ENCODE measurements at places on chromosomes 12 and 14.

DNA sequence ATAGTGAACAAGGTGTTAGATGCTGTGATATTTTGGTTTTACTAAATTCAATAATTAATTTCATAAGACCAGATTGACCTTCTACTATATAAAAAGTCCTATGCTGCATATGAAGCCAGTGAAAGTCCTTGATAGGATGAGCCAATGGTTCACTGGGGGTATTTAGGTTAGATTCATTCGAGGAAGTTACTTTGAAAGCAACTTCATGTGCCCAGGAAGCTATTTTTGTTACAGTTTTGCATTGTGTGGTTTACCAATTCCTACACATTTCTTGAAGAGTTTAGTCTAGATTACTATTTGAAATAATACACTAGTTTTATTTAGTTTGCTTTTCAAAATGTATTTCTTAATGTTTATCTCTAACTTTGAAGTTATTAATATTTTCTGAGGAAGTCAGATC is 58.5 kb upstream of the RMST start:
- no peak for DNase-seq

DNA sequence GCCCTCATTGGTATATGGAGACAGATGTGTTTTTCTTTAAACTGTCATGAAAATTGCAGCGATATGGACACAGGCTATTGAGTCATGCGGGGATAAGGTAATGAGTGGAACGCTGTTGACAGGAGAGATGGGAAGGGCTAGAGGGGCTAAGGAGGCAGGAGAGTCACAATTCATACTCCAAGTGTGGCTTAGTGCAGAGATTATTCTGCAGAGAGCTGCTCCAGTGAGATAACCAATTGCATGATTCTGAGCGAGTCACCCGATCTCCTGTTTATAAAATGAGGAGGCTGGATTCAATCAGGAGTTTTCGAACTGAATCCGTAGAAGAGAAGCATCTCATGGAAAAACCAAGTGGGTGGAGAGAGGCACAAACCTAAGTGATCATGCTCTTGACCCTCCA is 106.4 kb upstream of the PLEKHG7 start:
- DNase-seq, result no peak

- no peak for DNase-seq
Measured at GRCh38 chr14:104220215-104221070, 82.1 kb downstream of the KIF26A start.

DNA sequence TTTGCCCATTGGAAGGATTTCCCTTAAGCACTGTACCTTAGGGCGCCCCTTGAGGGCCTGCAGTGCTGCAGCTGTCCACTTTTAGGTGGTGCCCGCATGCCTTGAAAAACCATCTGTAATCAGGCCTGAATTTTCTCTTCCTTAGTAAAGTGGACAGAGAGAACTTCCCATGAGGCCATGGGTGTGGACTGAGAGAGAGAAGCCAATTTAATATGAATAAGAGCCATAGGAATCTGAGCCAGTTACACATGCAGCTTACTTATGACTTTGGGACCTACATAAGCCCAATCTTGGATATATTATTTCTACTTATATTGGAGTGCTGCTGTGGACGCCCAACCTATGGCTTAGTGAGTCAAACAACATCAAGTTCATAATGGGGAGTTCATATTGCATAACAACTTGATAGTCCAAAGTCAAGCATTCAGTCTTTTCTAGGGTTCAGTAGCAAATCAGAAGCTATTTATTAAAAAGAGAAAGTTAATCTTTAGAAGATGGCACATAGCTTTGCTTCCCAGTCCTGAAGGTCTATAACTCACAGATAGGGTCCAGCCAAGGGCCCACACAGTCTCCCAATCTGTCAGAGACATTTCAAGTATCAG is 11.1 kb upstream of the ETV6 start:
- DNase-seq, result no peak

- no peak for DNase-seq
Measured at GRCh38 chr14:95237958-95238340, 80.6 kb upstream of the DICER1 start.

DNA sequence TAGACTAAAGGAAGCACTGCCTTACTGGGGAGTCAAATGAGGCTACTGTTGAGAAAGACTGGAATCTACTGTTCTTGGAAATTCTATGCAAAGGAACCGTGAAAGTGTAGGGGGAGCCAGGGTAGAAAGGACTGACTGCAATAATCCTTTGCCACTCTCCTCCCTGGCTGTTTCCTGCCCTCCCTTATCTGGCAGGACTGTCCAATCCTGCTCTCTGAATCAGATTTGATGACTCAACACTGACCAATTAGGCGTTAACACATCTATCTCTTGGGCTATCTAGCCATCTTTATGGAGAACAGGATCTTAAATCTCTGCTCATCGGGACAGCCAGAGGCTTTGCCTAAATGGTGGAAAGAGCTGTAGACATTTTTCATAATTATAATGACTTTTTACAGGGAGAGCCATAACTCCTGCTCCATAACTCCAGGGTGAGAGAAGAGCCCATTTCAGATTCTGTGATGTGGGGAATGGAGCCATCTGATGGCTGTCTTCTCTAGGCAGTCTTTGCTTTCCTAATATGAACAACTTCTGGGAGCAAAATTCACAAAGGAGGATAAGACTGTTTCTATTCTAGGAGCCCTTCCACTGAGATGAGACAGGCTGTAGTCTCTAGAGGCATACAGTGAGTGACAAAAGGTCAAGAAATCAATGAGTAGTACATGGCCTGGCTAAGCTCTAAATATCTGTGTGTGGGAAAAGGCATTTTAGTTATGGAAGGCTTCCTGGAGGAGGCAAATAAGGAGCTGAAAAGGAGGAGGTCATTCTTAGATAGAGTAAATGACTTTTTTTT is 68.9 kb upstream of the CISTR start:
- DNase-seq, result peak; percentile 12

- no peak for DNase-seq
Measured at GRCh38 chr12:54134850-54135249, 53.9 kb downstream of the SMUG1 start.

GRCh38 chr12:89923091-89923490 is 214.5 kb upstream of the ATP2B1 start:
- peak; percentile 21 for DNase-seq

GRCh38 chr14:89245802-89246201 is 171.2 kb downstream of the FOXN3 start:
- no peak for DNase-seq

DNA sequence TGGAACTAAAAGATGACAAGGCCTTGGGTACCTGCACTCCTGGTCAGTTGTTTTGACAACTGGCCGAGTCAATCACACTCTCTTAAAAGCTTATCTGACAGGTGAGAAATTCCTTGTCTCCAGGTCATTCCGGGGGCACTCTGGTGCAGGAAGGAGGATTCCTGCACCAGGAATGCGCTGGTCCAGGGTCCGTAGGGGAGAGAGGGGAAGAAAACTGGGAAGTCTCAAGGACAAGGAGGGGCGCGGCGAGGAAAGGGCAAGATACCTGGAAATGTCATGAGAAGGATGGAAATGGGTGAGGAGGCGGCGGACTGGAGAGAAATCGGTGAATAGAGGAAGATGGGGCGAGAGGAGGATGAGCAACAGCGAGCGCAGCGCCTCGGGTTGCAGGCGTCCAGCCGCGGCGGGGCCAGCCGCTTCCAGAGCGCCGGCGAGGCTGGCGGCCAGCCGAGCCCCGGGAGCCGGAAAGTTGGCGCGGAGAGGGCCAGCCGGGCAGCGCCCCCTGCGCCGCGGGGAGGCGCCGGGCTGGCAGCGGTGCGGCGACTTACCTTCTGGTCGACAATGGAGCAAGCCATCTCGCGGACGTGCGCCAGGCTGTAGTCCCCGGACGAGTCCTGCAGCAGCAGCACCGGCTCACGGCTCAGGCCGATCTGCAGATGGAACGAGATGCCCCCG is 809 bp downstream of the PRKD1 start:
- peak; percentile 52 for DNase-seq

GRCh38 chr14:50099335-50099734 is 17.0 kb downstream of the VCPKMT start:
- no peak for DNase-seq

DNA sequence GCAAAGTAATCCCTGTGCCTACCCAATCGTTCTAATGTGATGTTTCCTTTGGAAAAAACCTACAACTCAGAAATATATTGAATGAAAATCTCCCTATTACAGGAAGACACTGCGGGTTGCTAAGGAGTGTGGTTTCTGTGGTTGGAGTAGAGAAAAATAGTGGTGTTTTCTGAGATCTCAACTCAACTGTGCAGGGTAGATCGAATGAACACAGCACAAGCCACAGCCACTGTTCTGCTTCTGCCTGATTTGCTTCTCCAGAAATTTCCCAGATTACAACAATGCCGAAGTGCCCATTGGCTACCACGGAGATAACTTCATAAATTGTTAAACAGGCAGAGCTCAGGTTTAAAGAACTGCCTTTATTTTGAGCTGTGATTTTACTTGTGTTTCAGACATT is 480.4 kb downstream of the DIO2 start:
- no peak for DNase-seq

DNA sequence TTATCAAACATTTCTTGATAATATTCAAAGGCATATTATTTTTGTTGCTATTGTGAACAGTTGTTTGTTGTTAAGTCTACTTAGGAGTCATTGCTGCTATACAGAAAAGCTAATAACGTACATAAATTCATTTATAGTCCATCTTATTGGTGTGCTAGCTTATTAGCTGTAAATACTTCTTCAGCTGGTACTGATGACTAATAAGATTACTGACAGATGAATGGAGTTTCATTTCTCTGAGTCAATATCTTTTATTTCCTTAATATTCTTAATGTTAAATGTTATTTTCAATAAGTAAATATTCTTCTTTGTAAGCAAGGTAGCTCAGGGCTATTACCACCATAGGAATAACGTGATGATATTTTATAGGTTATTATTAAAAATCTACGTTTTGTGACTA is 139.4 kb upstream of the SLCO1C1 start:
- DNase-seq, result no peak

DNA sequence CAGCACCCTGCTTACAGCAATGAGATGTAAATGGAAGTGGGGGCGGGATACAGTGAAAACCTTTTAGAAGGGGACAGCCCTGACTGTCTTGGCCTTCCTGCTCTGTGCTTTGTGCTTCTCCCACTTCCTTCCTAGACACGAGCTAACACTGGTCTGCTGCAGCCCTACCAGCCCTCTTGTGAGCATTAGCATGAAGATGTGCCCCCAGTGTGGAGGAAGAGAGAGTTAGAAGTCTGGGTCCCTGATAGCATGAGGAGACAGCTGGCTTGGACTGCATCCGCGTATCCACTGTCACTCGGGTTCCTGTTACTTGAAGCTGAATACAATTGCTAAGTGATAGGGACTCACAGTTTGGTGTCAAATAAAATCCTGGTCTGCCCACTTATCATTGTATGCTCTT is 248.1 kb upstream of the SOX5 start:
- DNase-seq, result no peak

DNA sequence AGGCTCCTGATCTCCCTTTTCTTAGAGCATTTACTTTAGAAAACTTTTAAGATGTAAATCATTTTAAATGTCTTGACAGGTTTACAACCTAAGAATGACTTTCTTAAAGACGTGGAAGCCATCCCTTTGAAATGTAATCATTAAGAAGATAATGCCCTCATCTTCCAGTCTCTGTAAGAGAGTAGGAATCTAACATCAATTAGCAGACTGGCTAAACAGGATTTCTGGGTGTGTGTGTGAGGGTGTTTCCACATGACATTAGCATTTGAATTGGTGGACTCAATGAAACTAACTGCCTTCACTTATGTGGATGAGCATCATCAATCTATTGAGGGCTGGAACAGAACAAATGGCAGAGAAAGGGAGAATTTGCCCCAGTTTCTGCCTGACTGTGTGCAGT is 329.5 kb downstream of the RPL10L start:
- no peak for DNase-seq

- no peak for DNase-seq
Measured at GRCh38 chr12:4763549-4763948, 43.3 kb downstream of the GALNT8 start.

GRCh38 chr12:59803735-59804134 is 207.9 kb downstream of the SLC16A7 start:
- peak; percentile 25 for DNase-seq

DNA sequence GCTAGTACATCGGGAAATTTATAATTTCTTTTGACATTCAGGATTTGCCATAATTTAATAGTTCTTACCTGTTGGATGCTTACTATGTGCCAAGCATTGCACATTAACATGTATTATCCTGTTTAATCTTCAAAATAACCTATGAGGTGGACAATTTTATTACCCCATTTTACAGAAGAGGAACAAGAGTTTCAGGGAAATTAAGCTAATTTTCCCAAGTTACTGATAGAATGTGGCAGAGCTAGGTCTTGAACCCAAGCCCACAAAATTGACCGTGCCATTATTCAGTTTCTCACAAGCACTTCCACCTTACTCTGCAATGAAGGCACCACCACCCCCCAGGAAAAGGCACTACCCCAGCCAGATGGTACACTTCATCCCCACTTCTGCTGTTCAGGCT is 161.1 kb upstream of the PLEKHG7 start:
- no peak for DNase-seq

DNA sequence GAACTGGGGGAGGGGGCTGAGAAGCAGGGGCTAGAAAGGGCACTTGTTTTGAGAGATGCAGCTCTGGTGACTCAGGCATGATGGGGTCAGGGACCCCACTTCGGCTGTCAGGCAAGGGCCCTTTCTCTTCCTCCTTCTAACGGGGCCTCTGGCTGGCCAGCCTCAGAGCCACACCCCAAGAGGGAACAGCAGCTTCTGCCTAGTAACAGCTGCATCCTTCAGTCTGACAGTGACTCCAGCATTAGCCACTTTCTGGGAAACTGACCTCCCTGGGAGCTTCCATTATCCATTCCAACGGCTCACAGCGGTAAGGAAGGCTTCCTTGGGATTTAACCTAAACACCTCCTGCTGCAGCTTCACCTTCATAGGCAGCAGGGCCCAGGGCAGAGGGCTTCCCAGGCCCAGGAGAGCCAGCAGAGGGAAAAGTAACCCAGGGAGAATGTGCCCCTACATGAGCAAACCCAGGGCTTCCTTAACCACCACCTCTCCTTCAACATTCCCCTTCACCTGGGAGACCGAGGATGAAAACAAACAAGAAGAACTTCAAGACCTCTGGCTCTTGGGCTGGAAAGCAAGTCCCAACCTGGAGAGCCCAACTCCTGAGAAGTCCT is 2.7 kb downstream of the NCKAP5L start:
- DNase-seq, result peak; percentile 51

DNA sequence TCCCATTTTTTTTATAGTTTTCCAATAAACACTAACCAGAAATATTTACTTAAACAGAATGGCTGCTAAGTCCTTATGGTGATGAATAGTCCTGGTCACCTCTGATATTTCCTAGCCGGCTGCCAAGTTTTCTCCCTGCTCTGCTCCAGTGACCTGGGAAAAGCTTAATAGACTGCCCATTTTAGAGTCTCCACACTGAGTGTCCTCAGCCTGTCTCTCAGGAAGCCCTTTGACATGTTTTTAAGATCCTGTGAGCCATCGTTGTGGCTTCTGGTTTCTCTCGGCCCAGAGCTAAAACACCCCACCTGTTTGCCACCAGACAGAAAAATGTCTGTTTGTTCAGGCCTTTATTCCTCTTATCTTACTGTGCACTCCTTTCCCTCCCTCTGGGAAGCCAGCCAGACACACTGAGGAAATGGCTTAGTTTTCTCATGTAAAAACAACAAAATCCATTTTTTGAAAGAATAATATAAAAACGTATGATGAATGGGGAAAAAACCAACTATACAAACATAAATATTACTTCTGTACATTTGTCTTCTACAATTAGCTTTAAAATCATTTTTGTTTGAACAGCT is 25.4 kb upstream of the ALDH2 start:
- DNase-seq, result no peak

Data from AG10803 (cell line).